ENCODE measurements at places on chromosomes 5 and 9. TPM values are rescaled to one million over a fixed set of nuclear protein-coding genes. Genes with fewer than 3 reads are reported as not detected.

OR13C4 gene
- total RNA-seq: 0.16 TPM

FER gene
- total RNA-seq: 45.0 TPM

THBS4 gene
- not detected for total RNA-seq

EPB41L4B gene
- total RNA-seq: 0.16 TPM

BTNL9 gene
- 0.13 TPM for total RNA-seq

Measured in bladder microvascular endothelial cell (primary cell).